ENCODE measurements at places on chromosomes 5 and 9.

DNA sequence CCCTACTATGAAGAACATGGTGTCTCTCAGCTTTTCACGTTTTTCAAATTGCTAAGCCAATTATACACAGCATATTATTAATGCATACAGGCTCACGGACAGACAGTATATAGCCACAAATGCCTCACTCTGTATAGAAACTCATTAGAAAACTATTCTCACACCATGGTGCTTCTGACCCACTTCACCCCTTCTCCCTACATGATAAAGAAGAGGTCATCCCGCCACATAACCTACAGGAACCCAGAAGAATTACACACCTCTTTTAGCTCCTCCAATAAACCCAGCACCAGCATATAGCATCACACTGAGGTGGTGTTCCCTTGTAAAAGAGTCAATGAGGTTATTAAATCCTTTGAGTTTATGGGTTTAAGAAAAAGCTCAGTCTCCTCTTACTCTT, 5.6 kb downstream of the TLE1 start:
- no peak for DNase-seq

GRCh38 chr9:102435427-102435826, 559.7 kb upstream of the CYLC2 start:
- no peak for DNase-seq

- DNase-seq = no peak
Measured at GRCh38 chr9:121906074-121906870, 186.8 kb downstream of the TTLL11 start.

DNA sequence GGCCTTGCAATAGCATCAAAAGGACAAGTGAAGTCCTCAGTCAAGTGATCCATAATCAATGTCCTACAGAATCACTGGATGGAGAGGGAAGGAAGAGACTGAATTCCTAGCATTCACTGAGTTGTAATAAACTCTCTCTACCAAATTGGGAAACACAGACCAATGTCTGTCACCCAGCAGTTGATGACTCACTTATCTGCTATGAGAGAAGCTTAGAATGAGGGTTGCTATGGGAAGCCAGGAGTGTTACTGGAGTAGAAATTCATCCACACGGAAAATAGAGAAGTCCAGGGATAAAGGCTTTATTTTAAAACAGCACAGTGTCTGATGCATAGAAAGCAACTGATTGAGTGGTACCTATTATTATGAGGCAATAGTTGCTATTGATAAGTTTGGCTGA, 407.4 kb downstream of the BRINP1 start:
- no peak for DNase-seq

DNA sequence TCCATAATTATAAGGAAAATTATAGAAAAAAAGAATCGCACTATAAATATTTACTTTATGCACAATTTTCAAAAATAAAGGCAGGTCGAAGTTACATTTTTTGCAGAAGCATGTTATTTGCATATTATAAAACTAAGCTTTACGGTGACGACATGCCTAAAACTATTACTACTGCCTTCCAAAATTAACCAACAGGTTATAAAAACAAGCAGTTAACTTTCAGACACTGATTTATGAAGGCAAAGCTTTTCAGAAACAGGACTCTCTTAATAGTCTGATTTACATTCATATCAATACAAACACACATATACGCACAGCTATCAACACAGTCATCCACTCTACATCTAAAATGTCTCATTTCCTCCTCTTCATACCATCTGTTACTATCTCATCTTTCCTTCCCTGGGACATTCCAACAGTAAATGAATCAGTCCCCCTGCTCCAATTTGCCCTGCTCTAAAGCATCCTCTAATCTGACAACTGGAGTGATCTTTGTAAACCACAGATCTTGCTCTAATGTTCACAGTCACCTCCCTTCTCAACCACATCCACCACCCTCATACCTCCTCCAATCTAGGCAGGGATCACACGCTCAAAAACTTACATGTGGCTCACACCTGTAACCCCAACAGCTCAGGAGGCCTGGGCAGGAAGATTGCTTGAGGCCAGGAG, 21.6 kb downstream of the FBXW11 start:
- peak; percentile 8 for DNase-seq

DNA sequence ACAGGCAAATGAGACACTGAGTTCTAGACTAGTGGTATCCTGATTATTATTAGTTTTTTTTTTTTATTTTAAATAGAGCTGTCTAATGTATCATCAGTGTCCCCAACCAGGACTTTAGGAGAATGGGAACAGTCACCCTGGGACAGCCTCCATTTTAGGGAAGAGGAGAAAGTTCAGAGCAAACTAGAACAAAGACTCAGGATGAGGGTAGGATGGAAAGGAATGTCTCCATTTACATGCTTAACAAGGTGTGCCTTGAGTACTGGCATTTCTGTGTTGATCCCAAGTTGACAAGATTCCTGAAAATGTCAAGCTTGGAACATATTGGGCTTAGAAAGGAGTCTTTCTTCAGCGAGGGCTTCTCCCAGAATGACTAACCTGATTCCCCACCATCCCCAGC, 223.5 kb downstream of the ARRDC3 start:
- DNase-seq = no peak

DNA sequence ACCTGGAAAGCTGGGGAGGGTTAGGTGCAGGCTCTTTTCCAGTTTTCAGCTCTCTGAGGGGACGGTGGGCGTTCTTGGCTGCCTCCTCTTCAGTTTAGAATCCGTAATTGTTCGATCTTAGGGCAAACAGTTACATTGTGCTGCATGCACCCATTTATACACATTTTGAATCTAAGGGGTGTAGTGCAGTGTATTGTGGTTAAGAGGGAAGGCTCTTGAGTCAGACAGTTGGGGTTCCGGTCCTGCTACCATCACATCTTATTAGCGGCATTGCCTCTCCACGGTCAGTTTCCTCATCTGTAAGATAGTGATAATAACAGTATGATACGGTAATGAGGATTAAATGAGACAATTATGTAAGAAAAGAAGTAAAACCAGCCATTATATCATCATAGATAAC, 625 bp downstream of the EXOSC2 start:
- no peak for DNase-seq

DNA sequence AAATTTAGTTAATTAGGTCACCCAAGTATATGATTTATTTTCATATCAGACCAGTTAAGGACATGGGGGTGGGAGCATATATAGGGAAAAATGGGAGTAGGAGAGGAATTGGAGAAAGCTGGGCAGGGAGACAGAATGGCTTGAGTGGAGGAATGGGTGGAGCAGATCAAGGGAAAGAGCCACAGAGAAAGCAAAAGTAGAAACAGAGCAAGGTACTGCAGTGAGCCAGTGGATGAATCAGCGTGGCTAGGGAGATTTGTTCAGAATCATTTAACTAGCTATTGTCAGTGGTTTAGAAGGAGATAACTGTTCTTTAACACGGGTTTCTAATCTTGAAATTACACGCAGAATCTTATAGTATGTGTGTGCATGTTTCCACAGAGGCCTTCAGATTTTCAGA, 37.4 kb downstream of the SNX24 start:
- DNase-seq = no peak

- DNase-seq = no peak
Measured at GRCh38 chr9:131407717-131408195, 13.9 kb downstream of the PRRC2B start.

- DNase-seq = no peak
Measured at GRCh38 chr5:78103232-78103918, 191.1 kb downstream of the AP3B1 start.

- DNase-seq = no peak
Measured at GRCh38 chr5:177471610-177472356, 1.7 kb downstream of the DBN1 start.

- no peak for DNase-seq
Measured at GRCh38 chr9:88435336-88435735, 47.1 kb downstream of the SPIN1 start.

DNA sequence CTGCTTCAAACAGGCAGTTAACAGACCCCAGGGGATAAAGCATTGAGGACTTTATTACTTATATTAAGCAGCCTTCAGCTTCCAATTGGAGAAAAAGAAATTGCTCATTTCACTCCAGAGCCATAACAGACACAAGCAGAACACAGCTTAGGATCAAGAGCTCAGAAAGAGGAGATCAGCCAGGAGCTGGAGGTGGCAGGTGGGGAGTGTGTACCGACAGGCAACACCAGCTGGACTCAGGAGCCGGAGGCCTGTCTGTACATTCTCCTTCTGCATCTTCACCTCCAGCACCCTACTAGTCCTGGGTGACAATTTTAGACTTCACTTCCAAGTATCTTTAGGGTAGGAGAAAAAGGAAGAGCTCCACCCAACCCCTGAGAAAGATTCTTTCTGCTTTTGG, 35.8 kb downstream of the NRG2 start:
- DNase-seq = no peak
